ENCODE measurements at places on chromosomes 6 and 20.
A peak's percentile ranks its signal among the peaks of the same experiment; 100 is the strongest.

GRCh38 chr20:60540591-60540990, 582.4 kb downstream of the CDH26 start:
- no peaks in the 10 kb centered on the region for H3K4me1 ChIP-seq
- no peaks in the 10 kb centered on the region for H3K36me3 ChIP-seq
- H3K27ac ChIP-seq = no peak overlapping the region
- no peak for DNase-seq
- H3K4me3 ChIP-seq = no peak overlapping the region

- H3K36me3 ChIP-seq = peaks cover 6% of the 10 kb centered on the region
- no peaks in the 10 kb centered on the region for H3K27me3 ChIP-seq
These were observed 9.5 kb downstream of the RPL10A start for GRCh38 chr6:35477551-35478179.

- peaks cover 7% of the 10 kb centered on the region for H3K27me3 ChIP-seq
- no peaks in the 10 kb centered on the region for H3K4me1 ChIP-seq
- H3K27ac ChIP-seq = no peak overlapping the region
These were observed 16.2 kb upstream of the SLC22A16 start for GRCh38 chr6:110492584-110492983.

- no peak overlapping the region for H3K27ac ChIP-seq
- no peak for DNase-seq
- H3K4me1 ChIP-seq = no peaks in the 10 kb centered on the region
- H3K4me3 ChIP-seq = no peak overlapping the region
These were observed 142.9 kb downstream of the ADGRB3 start for GRCh38 chr6:68777956-68778355.

DNA sequence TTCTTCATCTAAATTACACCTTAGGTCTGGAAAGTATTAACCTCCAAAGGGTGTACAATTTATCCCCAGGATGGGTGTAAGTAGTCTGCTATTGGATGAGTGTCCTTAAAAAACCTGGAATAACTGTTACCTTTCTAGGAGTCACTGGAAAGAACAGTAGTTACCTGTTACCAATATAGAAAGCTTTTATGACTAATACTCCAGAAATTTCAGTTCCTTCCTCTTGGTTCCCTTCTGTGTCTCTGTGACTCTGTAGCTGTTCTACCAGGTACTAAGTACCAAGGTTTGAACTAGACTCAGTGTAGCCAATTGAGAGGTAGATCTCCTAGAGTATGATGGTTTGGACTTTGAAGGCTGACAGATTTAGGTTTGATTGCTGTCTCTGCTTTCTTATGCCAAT, 47.0 kb upstream of the TBX18 start:
- no peak for DNase-seq
- no peaks in the 10 kb centered on the region for H3K4me1 ChIP-seq
- no peaks in the 10 kb centered on the region for H3K36me3 ChIP-seq
- no peaks in the 10 kb centered on the region for H3K27me3 ChIP-seq
- H3K27ac ChIP-seq = no peak overlapping the region
- no peak overlapping the region for H3K4me3 ChIP-seq

DNA sequence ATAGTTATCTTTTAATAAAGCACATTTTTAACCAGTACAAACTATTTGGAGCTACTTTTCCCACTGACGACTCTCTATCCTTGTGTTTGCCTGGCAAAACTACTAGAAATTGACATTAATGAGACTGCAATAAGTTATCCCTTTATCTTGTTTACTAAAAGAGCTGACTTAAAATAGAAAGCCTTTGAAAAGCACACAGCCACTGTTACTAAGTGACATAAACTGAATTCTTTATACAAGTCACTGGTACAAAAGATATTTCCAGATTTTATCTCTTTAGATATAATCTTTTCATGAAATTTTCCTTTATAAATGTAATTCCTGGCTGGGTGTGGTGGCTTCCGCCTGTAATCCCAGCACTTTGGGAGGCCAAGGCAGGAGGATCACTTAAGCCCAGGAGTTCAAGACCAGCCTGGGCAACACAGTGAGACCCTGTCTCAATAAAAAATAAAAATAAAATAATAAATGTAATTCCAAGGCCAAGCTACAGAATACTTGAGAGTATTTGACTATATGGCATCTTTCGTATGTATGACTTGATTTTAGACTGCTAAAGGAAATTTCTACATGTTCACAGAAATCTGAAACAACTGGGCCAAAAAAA, 9.5 kb downstream of the MBOAT1 start:
- peaks cover 41% of the 10 kb centered on the region for H3K36me3 ChIP-seq
- H3K4me1 ChIP-seq = peaks cover 75% of the 10 kb centered on the region
- peak overlapping the region; percentile 58 for H3K4me3 ChIP-seq
- no peaks in the 10 kb centered on the region for H3K27me3 ChIP-seq
- no peak for DNase-seq

GRCh38 chr6:72564231-72564630, 57.6 kb upstream of the KCNQ5 start:
- no peak overlapping the region for H3K4me3 ChIP-seq
- H3K36me3 ChIP-seq = no peaks in the 10 kb centered on the region
- no peak overlapping the region for H3K27ac ChIP-seq
- H3K4me1 ChIP-seq = no peaks in the 10 kb centered on the region

GRCh38 chr6:7445885-7446461, 56.4 kb downstream of the RIOK1 start:
- H3K27me3 ChIP-seq = no peaks in the 10 kb centered on the region
- no peaks in the 10 kb centered on the region for H3K36me3 ChIP-seq
- no peaks in the 10 kb centered on the region for H3K4me1 ChIP-seq
- DNase-seq = no peak
- no peak overlapping the region for H3K27ac ChIP-seq

DNA sequence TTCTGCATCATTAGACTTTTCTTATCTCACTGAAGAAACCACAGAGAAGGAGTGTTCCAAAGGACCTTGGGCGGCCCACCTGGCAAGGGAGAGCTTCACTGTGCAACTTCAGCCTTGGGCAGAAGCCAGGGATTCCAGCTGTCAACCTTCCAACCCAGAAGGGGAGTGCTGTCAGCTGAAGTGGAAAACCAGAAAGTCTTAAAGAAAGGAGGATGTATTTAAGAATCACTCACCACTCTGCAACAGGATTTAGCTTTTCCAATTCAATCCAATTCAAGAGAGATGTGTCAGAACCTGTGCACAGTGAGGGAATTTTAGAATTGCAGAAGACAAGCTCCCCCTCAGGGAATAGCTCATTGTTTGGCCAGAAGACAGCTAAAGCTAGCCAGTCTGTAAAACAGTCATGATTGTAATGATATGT, 553.7 kb downstream of the CD83 start:
- H3K4me1 ChIP-seq = peaks cover 18% of the 10 kb centered on the region
- H3K36me3 ChIP-seq = no peaks in the 10 kb centered on the region
- no peak for DNase-seq

GRCh38 chr6:71164890-71165289, 123.7 kb upstream of the OGFRL1 start:
- no peak for DNase-seq
- no peak overlapping the region for H3K27ac ChIP-seq
- H3K4me1 ChIP-seq = no peaks in the 10 kb centered on the region
- no peak overlapping the region for H3K4me3 ChIP-seq

DNA sequence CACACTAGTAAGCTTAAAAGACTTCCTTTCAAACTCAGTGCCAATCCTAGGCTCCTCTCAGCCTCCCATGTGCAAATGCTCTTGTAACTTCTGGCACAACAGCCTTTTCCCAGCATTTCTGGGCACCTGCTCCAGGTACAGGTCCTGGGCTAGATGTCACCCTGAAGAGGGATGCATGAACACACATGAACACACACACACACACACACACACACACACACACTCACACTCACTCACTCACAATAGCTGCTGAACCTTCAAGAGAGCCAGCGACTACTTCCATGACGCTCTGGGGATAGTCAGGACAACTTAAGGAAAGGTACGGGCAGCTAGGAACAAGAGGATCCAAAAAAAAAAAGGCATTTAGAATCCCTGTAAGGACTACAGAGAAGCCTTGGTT, 122.8 kb downstream of the INSM1 start:
- H3K4me1 ChIP-seq = peaks cover 23% of the 10 kb centered on the region
- H3K27me3 ChIP-seq = no peaks in the 10 kb centered on the region
- H3K27ac ChIP-seq = no peak overlapping the region
- no peak overlapping the region for H3K4me3 ChIP-seq
- H3K36me3 ChIP-seq = peaks cover 17% of the 10 kb centered on the region

GRCh38 chr6:159535656-159536350, 157.2 kb downstream of the SOD2 start:
- H3K27me3 ChIP-seq = peaks cover 2% of the 10 kb centered on the region
- DNase-seq = no peak
- no peaks in the 10 kb centered on the region for H3K36me3 ChIP-seq
- H3K4me1 ChIP-seq = no peaks in the 10 kb centered on the region
- H3K27ac ChIP-seq = no peak overlapping the region
- H3K4me3 ChIP-seq = no peak overlapping the region

DNA sequence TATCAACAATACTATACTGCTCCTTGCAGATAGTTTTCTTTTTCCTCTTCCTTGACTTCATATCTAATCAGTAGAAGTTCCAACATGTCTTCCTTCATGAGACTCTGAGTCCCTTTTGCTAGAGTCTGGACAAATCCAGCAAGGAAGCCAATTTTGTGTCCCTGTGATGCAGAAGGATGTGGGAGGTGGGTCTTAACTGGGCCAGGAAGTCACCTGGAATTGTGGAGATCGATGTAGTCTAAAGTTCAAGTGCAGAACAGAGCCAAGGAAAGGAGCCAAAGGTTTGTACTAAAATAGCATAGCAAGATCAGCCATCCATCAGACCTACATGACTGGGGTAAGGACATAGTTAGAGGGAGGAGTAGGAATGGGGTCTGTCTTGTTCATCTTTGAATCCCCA, 37.6 kb downstream of the SPTLC3 start:
- DNase-seq = no peak
- H3K27me3 ChIP-seq = no peaks in the 10 kb centered on the region
- H3K36me3 ChIP-seq = no peaks in the 10 kb centered on the region
- H3K4me1 ChIP-seq = no peaks in the 10 kb centered on the region
- no peak overlapping the region for H3K4me3 ChIP-seq

- peaks cover 1% of the 10 kb centered on the region for H3K36me3 ChIP-seq
- H3K4me3 ChIP-seq = no peak overlapping the region
- no peak for DNase-seq
- peaks cover 8% of the 10 kb centered on the region for H3K4me1 ChIP-seq
These were observed 200.9 kb downstream of the MYLK4 start for GRCh38 chr6:2549834-2550233.

DNA sequence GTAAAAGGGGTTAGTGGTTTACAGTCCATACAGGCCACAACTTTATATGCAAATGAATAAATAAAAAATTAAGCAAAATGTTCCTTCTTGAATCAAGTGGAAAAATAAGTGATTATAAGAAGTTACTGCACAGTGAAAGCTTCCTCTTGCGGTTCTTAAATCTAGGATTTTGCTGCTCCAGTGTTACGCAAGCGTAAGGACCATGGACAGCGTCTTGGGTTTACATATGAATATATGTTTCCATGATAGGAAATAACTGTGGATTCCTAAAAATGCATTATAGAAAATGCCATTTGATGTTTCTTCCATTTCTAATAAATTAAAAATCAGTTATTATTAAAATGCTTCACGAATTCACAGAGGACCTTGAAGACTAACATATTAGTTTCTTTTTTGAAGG, 176.6 kb upstream of the POU3F2 start:
- no peak overlapping the region for H3K4me3 ChIP-seq
- no peak overlapping the region for H3K27ac ChIP-seq
- no peaks in the 10 kb centered on the region for H3K36me3 ChIP-seq
- no peaks in the 10 kb centered on the region for H3K27me3 ChIP-seq

DNA sequence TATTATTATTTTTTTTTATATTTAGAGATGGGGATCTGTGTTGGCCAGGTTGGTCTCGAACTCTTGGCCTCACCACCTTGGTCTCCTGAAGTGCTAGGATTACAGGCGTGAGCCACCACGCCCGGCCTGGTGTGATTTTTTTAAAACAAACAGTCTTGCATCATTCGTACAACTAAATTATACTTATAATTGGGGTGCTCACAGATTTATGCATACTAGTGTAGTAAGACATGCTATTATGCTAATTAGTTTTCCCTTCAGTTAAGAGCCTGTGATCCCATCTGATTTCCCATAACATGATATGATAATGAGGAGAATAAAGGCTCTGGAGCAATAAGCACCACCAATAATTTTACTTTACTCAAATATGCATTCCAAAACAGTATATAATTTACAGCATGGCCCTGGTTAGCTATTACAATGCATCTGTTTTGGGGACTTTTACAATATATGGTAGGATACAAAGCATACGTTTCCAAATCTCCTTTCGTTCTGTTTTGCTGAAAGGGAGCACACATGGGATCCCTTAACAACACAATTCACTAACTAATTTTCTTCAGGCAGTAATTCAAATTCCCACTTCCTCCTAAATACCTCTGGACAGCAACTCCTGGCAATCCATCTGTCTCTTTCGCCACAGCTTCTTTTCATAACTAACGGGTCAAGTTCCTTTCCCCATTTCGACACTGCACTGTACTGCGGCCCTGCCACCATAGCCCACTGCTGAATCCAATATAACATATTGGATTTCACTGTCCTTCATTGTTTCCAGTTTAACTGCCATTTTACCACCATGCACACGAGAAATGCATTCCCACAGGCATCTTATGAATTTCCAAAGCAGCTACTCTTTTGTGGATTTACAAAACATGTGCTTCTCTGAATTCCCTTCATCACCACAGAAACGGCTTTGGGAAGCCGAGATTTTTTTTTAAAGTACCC, 1.7 kb downstream of the NUDT3 start:
- H3K4me3 ChIP-seq = no peak overlapping the region
- H3K4me1 ChIP-seq = peaks cover 17% of the 10 kb centered on the region
- H3K36me3 ChIP-seq = no peaks in the 10 kb centered on the region

DNA sequence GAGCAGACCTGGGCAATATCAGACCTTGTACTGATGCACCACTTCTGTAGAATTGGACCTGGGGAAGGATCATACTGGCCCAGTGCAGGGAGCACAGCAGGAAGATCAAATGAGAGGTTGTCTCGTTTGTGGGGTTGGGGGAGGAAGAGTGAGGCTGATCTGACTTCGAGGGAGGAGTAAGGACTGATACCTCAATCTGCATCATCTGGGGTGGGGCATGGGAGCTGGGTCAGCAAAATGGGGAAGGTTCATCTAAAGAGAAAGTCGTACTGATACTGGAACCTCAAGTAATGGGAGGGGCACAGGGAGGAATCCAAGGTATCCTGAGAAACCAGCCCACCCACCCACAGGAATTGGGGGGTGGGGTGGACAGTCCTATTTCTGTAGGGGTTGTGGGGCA, 3.7 kb downstream of the RNF39 start:
- H3K36me3 ChIP-seq = peaks cover 40% of the 10 kb centered on the region
- peaks cover 35% of the 10 kb centered on the region for H3K4me1 ChIP-seq
- peaks cover 62% of the 10 kb centered on the region for H3K27me3 ChIP-seq
- peak overlapping the region; percentile 5 for H3K4me3 ChIP-seq
- no peak for DNase-seq
- no peak overlapping the region for H3K27ac ChIP-seq
